ENCODE measurements at places on chromosomes 16 and 17.

DNA sequence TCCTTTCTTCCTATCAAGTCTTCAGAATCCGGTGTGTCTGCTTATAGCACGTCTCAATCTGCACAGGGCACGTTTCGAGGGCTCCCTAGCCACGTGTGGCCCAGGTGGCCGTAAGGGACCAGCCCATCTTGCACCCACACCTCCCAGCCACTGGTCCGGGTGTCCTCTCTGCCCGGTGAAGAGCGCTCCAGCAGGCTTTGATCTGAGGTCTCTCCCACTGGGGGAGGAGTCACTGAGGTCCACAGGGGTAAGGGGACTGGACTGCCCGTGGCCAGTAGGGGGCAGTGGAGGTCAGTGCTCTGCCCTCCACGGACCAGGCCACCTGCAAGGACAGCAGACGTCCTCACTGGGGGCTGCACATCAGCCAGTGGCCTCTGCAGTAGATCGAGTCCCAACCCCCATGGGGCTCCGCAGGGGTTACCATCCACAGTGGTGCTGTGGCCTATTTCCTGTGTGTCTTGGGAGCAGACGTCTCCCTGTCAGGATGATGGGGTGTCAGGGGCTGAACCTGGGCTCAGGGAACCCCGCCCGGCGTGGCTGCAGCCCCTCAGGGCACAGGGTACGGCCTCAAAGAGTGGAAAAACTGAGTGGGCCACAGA, 204.1 kb upstream of the CIBAR2 start:
- DNase-seq: peak; percentile 58

- peak; percentile 64 for DNase-seq
These were observed 93.3 kb downstream of the MYO1D start for GRCh38 chr17:32783602-32784001.

GRCh38 chr16:74768239-74768638, 6.4 kb downstream of the FA2H start:
- DNase-seq: no peak

DNA sequence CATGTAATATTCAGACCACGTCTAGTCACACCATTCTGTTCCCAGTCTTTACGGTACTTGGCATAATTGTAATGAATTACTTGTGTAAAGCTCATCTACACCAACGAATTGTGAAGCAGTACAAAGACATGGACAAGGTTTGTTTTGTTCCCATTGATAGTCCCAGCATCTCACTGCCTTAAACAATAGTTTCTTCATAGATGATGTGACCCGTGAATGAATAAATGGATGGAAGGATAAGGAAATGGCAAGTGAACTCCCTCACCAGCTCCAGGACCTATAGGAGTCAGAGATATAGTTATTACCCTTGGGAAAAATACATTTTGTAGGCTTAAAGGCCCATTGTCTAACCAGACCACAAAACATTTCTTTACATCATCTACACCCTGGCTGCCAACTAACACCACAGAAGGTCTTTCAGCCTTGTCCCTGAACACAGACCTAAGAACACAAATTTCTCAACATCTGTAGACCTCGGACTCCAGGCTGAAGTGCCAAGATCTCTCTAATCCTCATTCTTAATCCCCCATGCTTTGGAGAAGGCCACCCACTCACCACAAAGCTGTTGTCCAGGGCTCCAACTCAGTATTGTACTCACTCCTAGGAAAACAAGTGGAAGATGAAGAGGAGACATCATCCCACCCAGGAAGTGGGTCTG, 38.2 kb downstream of the MAF start:
- no peak for DNase-seq

- DNase-seq: peak; percentile 97
These were observed 22.9 kb downstream of the SOCS1 start for GRCh38 chr16:11232852-11233726.

DNA sequence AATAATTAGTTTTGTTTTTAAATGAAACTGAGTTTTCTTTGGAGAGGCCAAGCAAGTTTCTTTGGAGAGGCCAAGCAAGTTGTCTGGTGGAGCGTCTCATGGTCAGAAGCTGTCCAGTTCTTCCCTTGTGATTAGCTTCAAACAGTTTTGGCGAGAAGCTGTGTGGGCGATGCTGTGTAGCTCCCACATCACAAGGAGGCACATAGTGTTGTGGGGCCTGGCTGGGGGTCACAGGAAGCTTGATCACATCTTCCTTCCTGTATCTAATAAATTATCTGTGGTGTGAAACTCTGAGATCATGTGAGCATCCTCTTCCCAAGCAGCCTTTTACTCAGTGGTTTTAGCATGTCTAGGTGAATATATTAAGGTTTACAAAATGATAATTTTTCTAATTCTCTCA, 33.9 kb downstream of the SPECC1 start:
- DNase-seq: no peak

GRCh38 chr16:59048876-59049275, 314.8 kb upstream of the GOT2 start:
- DNase-seq: no peak

DNA sequence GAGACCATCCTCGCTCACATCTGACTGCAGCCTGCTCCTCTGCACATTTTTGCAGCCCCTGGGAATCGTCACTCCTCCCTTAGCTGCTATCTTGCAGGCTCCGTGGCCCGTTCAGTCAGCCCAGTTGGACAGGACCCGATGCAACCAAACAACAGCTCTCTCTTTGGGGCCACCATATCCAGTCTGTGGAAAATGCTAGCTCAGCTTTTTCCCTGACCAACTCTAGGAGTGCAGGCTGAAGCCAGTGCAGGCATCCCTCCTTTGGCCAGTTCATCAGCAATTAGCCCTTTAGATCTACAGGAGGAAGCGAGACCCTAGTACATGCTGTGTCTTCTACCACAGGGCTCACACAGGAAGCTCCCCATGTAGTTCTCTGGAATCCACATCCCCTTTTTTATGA, 182.1 kb downstream of the HS3ST3A1 start:
- DNase-seq: no peak

- no peak for DNase-seq
These were observed 18.3 kb downstream of the CIITA start for GRCh38 chr16:10895053-10895946.

GRCh38 chr17:61723914-61724313, 132.9 kb upstream of the NACA2 start:
- DNase-seq: no peak

- DNase-seq: no peak
These were observed 17.4 kb downstream of the IST1 start for GRCh38 chr16:71912534-71913275.

- DNase-seq: no peak
These were observed 9.1 kb upstream of the UBB start for GRCh38 chr17:16371742-16372141.

DNA sequence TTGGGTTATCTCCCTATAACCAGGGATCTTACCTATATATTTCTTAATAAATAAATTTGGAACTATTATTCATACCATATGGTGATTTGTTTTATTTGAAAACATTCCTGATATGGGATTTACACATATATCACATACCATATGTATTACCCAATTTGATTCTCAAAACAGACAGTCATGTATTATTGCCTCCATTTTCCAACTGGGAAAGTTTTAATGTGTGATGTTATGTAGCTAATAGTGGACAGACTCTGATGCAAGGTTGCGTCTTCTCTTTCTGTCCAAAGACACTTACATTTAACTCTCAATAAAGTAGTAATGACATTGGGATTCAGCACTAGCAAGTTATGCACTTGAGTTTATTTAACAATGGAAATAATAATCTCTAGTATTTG, 1.1 kb downstream of the KRTAP9-9 start:
- no peak for DNase-seq

DNA sequence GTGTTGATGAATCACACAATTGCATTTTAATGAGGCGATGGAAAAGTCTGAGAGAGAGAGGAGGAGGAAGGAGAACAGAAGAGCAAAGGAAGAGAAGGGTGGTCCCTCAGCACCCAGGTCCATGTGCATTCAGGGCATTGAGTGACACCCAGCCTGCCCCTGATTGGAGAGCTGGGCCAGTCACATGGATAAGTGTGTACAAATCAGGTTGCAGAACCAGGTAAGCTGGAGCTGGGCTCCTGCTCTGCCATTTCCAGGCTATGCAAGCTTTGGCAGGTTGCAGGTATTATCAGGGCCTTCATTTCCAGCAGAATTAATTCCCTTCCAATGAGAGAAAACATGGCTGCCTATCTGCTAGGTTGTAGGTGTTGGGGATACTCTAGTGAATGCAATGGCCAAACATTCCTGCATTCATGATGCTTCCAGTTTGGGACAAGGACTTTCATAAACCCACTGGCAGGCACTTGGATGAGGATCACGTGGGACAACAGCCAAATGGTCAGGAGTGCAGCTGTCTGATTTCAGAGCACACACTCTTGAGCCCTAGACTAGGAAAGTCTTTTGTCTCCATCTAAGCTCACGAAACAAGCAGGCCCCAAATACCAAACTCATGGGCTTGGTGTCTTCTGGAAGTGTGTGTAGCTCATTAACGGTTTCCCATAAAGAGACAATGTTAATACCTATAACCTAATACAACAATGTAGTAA, 577.9 kb upstream of the CDH5 start:
- DNase-seq: no peak

- no peak for DNase-seq
These were observed 563 bp downstream of the ZCCHC14 start for GRCh38 chr16:87492291-87492630.
